ENCODE measurements at places on chromosomes 5 and 9. TPM values are rescaled to one million over a fixed set of nuclear protein-coding genes. Genes with fewer than 3 reads are reported as not detected.

DNA sequence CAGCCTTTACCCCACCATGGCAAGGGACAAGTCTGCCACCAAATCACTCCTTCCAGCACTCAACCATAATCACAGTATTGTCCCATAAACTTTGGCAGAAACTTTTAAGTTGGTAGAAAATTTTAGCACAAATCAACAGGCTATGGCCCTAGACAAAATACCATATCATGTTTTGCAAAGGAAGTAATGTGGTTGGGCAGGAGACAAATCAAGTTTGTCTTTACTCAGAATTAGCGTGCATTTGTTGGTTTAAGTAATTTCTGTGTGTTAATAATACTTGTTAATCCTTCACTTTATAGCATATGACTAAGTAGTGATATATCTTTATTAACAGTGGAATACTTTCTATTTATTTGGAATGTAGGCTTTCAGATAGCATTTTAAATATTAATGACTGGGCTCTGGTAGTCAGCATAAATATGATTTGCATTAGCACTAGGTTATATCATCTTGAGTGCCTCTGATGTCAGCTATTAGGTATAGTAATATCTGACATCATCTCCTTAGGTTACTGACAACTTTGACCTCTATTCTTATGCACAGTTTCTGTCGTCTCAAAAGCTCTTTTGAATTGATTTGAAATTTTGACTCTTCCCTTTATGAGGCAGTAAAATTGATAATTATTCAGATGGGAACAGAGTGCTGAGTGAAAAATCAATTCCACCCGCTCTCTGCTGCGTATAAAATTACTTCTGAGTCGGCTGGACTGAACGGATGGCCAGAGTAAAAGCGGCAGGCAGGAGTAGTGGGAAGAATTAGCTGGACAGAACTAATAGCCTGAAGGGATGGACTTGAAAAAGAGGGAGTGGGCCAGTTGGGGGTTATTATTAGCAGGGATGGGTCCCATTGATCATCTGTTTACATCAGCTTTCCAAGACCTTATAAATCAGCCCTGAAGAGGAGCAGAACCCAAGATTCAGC is 40.1 kb upstream of the TLX3 start:
- H3K27ac ChIP-seq: no peak overlapping the region
- H3K27me3 ChIP-seq: no peaks in the 10 kb centered on the region
- no peak for DNase-seq
- H3K4me1 ChIP-seq: no peaks in the 10 kb centered on the region

GRCh38 chr9:74132986-74133385 is 364.1 kb upstream of the RORB start:
- H3K4me1 ChIP-seq: no peaks in the 10 kb centered on the region
- H3K36me3 ChIP-seq: no peaks in the 10 kb centered on the region
- H3K4me3 ChIP-seq: no peak overlapping the region
- no peak for DNase-seq

DNA sequence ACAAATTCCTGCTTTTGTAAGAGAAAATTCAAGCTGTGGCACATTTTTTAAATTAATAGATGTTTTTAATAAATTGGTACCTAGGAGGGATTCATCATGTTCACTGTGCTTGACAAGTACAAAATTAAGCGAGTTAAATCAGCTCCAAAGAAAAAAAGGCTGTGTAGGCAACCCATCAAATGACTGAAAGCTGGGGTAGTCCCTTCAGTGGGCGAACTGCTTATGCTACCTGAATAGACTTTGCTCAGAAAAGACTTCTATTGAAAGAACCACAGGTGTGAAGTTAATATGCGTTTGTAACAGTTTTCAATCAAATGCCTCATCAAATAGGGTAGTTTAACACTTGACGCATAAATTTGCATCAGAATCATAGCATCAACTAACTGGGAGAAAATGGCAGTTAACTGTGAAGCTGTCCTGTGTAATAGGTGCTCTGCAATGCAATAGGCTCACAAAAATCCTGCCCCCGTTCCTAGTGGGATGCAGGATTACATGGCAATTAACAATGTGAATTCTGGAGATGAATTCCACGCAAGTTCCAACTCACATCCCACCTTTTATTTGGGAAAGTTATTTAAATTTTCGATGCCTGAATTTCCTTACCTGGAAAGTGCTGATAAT is 14.4 kb upstream of the ARL15 start:
- no peaks in the 10 kb centered on the region for H3K27me3 ChIP-seq
- no peaks in the 10 kb centered on the region for H3K36me3 ChIP-seq
- no peaks in the 10 kb centered on the region for H3K4me1 ChIP-seq

DNA sequence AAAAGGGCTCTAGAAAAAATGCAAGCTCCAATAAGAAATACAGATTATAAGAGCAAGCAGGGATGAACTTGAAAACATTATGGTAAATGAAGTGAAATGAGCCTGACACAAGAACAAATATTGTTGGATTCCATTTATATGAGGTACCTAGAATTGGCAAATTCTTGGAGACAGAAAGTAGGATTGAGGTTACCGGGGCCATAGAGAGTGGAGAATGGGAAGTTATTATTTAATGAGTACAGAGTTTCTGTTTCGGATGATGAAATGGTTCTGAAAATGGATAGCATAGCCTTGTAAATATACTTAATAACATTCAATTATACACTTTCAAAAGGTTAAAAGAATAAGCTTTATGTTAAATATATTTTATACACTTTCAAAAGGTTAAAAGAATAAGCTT is 75.6 kb upstream of the SLC12A2 start:
- H3K36me3 ChIP-seq: no peaks in the 10 kb centered on the region
- no peak overlapping the region for H3K4me3 ChIP-seq
- no peaks in the 10 kb centered on the region for H3K4me1 ChIP-seq
- no peak overlapping the region for H3K27ac ChIP-seq
- no peaks in the 10 kb centered on the region for H3K27me3 ChIP-seq

Gene NRG2
- 0.11 TPM for total RNA-seq

Gene CER1
- not detected for total RNA-seq

DNA sequence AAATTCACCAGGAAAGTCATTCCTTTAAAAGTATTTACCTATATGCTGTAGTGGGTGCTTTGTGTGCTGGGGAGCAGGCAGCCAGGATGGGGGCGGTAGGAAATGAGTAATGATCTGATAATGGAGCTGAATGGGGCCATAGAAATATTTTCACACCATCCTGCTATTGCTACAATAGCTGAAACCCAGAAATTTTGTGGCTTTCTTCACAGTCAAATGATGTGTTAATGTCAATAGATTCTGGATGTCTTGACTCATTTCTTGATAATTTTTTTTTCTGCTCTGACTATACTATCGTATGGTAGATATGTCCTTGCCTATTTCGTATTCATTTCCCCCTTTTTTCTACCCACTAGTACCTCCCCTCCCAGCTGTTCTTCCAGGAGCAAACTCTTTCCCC is 59.5 kb downstream of the RORB start:
- no peaks in the 10 kb centered on the region for H3K4me1 ChIP-seq
- no peaks in the 10 kb centered on the region for H3K27me3 ChIP-seq
- H3K27ac ChIP-seq: no peak overlapping the region
- no peak for DNase-seq

Gene POMT1
- total RNA-seq: 38.9 TPM

DNA sequence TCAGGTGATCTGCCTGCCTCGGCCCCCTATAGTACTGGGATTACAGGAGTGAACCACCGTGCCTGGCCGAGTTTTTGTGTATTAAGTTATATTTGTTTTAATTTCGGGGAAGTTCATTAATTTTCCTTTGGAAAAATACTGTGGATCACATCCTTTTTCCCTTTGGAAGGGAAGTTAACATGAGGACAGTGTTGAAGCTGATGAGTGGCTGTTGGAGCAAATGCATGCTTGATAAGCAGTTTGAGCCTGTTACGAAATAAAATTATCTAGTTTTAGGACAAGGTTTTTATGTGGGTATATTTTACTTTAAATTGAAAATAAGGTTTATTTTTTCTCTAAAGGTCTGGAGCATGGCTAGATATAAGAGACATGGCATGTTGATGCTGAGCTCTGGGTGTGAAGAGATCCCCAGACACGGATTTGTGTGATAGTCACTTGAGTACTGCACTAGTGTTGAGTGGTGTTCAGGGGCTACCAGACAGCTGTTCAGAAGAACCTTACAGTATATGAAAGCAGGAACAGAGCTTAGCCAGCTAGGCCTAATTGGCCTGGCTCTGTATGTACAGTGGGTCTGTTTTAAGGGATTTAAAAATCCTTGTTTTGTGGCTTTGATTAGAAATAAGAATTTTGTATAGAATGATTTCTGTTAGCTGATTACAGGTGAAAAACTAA is 17.4 kb downstream of the LMNB1 start:
- no peaks in the 10 kb centered on the region for H3K27me3 ChIP-seq
- H3K4me3 ChIP-seq: no peak overlapping the region
- no peak for DNase-seq
- no peaks in the 10 kb centered on the region for H3K36me3 ChIP-seq
- H3K4me1 ChIP-seq: no peaks in the 10 kb centered on the region

- no peaks in the 10 kb centered on the region for H3K36me3 ChIP-seq
- no peak for DNase-seq
- no peak overlapping the region for H3K4me3 ChIP-seq
- no peak overlapping the region for H3K27ac ChIP-seq
These were observed 2.4 kb upstream of the TERT start for GRCh38 chr5:1297243-1297642.

DNA sequence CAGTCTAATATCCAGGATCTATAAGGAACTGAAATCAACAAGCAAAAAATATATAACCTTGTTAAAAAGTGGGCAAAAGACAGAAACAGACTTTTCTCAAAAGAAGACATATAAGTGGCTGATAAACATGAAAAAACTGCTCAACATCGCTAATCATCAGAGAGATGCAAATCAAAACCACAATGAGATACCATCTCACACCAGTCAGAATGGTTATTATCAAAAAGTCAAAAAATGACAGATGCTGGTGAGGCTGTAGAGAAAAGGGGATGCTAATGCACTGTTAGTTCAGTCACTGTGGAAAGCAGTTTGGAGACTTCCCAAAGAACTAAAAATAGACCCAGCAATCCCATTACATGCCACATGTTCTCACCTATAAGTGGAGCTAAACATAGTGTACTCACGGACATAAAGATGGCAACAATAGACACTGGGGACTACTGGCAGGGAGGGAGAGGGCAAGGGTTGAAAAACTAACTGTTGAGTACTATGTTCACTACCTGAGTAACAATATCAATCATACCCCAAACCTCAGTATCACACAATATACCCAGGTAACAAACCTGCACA is 11.7 kb upstream of the TSSK1B start:
- H3K36me3 ChIP-seq: no peaks in the 10 kb centered on the region
- H3K27me3 ChIP-seq: peaks cover 3% of the 10 kb centered on the region
- DNase-seq: no peak
- no peaks in the 10 kb centered on the region for H3K4me1 ChIP-seq
- no peak overlapping the region for H3K27ac ChIP-seq

DNA sequence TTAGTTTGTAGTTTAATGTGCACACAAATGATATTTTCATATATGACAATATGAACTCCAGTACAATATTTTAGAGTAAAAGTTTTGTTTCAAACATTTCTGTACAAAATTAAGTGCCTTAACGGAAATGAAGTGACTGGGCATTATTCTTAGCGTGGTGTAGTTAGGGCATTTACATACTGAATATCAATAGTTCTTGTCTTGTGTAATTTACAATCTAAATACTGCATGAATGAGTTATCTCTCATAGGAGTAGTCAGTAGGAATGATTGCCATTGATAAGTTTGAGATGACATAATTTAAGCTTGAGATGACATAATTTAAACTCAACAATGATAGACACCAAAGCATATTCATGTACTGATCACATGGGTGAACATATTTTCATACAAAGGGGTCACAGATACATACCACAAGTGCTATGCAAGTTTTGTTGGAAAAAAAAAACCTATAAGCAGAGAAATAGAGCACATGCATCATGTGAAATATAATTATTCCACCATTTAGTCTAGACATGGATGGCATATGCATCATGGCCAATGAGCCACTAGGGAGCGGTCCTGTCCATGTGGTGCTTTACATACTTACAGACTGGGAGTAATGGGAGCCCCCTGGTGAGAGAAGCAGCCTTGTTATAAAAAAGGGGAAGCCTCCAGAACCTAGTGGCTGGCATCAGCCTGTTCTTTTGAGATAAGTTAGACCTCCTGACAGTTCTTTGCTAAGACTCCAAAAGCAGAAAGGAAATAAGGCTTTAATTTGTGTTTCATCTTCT is 1523.9 kb downstream of the MAT2B start:
- no peak for DNase-seq
- H3K4me3 ChIP-seq: no peak overlapping the region
- no peaks in the 10 kb centered on the region for H3K4me1 ChIP-seq

- H3K4me1 ChIP-seq: no peaks in the 10 kb centered on the region
- no peak overlapping the region for H3K4me3 ChIP-seq
- H3K36me3 ChIP-seq: no peaks in the 10 kb centered on the region
These were observed 73.5 kb downstream of the C9orf57 start for GRCh38 chr9:71986900-71987299.

Gene LCN2
- not detected for total RNA-seq

Gene ORM2
- not detected for total RNA-seq

Gene XRCC4
- 6.0 TPM for total RNA-seq

Gene BSPRY
- not detected for total RNA-seq

DNA sequence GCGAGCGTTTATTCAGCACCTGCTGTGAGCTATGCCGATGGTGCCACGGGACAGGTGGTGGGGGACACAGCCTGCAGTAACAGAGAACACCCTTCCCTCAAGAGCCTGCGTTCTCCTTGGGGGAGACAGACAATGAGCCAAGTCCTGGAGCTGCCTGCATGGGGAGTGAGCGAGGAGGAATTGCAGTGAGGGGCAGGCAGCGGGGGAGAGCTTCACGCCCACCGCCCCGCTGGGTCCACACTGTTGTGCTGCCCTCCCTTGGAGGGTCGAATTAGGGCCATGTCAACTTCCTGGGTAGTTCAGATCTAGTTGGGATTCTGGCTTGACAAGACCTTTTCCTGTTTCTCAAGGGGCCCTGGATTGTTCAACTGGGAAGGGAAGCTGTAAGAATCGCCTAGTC is 55.5 kb upstream of the N4BP3 start:
- H3K4me1 ChIP-seq: no peaks in the 10 kb centered on the region
- H3K36me3 ChIP-seq: no peaks in the 10 kb centered on the region
- no peak overlapping the region for H3K27ac ChIP-seq
- no peak overlapping the region for H3K4me3 ChIP-seq
- H3K27me3 ChIP-seq: no peaks in the 10 kb centered on the region

DNA sequence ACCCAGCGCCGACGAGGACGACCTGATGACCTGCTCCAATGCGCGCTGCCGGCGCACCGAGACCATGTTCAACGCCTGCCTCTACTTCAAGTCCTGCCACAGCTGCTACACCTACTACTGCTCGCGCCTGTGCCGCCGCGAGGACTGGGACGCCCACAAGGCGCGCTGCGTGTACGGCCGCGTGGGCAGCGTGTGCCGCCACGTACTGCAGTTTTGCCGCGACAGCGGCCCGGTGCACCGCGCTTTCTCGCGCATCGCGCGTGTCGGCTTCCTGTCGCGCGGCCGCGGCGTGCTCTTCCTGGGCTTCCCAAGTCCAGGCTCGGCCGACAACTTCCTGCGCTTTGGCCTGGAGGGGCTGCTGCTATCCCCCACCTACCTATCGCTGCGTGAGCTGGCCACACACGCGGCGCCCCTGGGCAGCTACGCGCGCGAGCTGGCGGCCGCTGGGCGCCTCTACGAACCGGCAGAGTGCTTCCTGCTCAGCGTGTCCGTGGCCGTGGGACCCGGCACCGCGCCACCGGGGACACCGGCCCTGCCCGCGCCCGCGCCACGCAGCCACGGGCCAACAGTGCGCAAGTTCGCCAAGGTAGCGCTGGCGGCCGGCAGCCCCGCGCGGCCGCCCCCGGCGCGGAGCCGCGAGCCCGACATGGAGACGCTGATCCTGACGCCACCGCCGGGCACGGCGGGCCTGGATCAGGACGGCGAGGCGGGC is 2.7 kb upstream of the PHPT1 start:
- no peak overlapping the region for H3K27ac ChIP-seq
- H3K4me3 ChIP-seq: no peak overlapping the region
- no peaks in the 10 kb centered on the region for H3K36me3 ChIP-seq
- peaks cover 21% of the 10 kb centered on the region for H3K4me1 ChIP-seq
